Glutamatergic neuron (in vitro differentiated cells): ENCODE measurements at places on chromosomes 13 and 19. TPM values are rescaled to one million over a fixed set of nuclear protein-coding genes. Genes with fewer than 3 reads are reported as not detected.
A peak's percentile ranks its signal among the peaks of the same experiment; 100 is the strongest.

- no peak for DNase-seq
Measured at GRCh38 chr19:1551068-1552040, 16.8 kb downstream of the MEX3D start.

The RGL3 gene
- total RNA-seq = 0.66 TPM

DNA sequence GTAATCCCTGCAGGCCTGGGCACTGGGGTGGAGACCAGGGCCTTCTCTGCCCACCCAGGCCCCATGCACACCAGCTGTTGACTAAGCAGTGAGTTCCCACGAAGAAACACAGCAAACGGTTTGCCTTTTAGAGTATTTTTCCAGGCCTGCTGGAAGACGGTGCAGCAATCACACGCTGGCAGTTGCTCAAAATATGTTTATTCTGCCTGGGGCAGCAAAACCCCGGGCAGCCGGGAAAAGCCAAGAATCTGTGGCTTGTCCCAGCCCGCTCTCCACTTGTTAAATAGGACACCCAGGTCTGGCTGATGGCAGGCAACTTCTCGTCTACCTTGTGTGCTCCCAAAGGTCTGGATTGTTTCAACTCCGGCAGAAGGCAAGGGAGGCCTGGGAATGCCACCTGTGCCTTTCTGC is 40.8 kb downstream of the GGACT start:
- DNase-seq = no peak

DNA sequence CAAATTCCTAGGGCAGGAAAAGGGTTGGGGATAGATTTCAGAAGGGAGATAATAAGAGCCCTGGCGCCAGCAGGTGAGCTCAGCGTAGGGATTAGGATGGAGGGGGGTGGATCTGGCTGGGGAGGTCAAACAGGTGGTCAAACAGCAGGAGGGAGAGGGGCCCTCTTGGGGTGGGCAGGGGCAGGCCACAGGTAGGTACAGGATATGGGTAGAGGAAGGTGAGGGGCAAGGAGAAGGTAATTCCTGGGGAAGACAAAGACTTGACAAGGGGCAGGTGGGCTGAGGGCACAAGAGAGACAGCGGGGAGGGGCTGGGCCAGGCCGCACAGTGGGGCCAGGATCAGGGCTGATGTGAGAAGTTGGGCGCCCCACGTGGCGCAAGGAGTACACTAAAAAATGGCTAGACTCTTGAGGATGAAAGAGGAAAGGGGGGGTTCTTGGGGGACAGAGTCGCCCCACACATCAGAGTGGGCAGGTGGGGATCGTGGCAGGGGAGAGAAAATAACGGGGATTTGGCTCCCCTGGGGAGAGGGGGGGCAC is 713 bp downstream of the KRI1 start:
- DNase-seq = peak; percentile 61

DNA sequence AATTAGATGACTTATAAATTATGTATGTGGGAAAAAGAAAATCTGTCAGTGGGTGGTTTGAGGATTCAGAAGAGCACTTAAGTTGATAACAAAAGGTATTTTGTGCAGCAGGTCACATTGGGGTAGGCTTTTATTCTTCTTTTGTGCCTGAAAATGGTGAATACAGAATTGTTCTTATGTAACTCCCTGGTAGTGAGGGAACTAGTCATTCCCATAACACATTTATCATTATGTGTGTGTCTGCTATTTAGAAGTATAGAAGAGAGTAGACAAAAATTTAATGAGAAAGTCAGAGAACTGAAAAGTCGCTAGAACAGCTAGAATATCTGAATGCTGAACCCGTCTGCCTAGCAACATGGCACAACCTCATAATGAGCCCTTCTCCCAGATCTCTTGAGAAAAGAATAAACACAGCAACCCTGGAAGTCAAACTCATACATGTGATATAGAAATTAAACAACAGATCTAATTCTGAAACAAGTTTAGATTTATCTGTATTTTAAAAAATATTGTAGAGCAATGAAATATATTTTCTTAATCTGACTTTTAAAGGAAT is 111.8 kb upstream of the EDNRB start:
- DNase-seq = no peak

- peak; percentile 53 for DNase-seq
Measured at GRCh38 chr19:45177817-45178261, at the start of gene TRAPPC6A. TRAPPC6A (minus strand) TSS chr19:45178237; CDS start chr19:45178218, 19 bp downstream.

The RAVER1 gene
- 24.8 TPM for total RNA-seq

GRCh38 chr19:20162821-20163220 is 4.2 kb upstream of the ZNF486 start:
- no peak for DNase-seq

- DNase-seq = no peak
Measured at GRCh38 chr19:41225238-41226052, 6.4 kb downstream of the AXL start.

DNA sequence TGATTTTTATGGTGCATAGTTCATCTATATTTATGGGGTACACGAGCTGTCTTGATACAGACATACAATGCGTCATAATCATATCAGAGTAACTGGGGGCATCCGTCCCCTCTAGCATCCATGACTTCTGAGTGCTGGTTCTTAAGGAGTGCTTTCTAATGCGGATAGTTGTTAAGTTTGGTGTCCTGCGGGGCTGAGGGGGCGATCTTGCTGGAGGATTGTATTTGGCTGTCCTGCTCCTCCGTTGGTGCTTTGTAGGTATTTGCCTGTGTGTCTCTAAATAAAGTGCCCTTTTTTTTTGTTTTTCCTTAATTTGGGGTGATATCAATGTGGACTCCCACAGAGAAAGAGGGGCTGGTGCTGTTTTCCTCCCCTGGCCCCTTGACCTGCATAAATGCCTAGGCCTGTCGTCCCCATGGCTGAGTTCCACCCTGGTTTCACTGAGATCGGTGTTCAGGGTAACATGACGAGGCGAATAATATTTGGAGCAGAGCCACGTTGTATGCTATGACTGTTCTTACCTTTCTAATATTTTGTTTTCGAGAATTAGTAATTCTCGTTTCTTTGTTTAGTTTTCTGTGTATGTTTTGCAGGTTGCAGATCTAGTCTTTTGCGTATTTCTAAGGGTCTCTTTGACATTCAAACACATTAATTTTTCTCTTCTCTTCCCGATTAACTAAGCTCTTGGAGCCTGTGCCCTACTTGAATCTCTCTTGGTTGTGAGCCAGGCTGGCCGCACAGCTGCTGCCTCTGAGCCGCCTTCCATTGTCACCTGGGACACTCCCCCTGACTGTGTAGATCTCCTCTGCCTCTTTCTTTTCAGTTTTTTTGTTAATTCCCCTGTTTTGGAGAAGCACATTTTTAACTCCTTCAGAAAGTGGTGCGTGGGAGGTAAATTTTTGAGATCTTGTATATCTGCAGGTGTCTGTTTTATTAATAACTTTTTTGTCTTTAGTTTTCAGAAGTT is 100.3 kb downstream of the ARHGEF7 start:
- peak; percentile 52 for DNase-seq

DNA sequence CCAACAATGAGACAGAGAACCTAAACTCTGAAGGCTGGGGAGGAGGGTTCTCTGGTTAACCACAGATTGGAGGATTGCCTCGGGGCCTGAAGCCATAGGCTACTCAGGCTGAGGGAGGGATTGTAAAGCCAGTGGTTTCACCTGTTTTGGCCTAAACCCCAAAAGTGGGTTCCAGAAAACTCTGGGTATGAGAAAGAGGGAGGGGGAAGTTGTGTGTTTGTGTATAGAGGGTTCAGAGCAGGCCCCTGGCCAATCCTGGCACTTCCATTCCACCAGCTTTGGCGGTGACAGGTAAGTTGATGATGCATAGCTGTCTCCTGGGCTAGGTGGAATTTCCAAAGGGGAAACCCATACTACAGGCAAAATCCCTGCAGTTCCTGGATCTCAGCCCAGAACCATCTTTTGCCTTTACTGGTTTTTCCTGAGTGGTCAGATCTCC is 13.5 kb upstream of the CCDC97 start:
- DNase-seq = no peak

DNA sequence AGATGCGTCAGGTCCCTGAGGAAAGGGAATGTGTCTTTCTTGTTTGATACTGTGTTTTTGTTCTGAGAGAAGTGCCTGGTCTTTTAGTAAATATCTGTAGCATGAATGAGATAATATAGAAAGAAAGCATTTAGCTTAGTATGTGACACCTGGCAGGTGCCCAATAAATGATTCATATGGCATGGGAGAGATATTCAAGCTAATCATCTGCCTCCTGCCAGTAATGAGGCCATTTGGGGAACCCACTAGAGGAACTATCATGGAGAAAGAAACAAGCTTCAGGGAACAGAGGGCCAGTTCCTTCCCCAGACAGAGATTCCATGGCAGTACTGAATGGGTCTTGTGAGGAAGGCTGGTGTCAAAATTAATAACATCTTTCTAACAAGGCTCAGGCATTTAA is 603.9 kb downstream of the DCT start:
- no peak for DNase-seq

The CCDC9 gene
- total RNA-seq = 16.8 TPM

GRCh38 chr19:32677657-32678056 is 2.0 kb downstream of the RGS9BP start:
- DNase-seq = no peak

The DCLK1 gene
- total RNA-seq = 63.9 TPM

The C19orf81 gene
- 10.4 TPM for total RNA-seq

The EFNA2 gene
- total RNA-seq = 61.4 TPM

- peak; percentile 8 for DNase-seq
Measured at GRCh38 chr19:29530540-29531457, 5.0 kb downstream of the VSTM2B start.

DNA sequence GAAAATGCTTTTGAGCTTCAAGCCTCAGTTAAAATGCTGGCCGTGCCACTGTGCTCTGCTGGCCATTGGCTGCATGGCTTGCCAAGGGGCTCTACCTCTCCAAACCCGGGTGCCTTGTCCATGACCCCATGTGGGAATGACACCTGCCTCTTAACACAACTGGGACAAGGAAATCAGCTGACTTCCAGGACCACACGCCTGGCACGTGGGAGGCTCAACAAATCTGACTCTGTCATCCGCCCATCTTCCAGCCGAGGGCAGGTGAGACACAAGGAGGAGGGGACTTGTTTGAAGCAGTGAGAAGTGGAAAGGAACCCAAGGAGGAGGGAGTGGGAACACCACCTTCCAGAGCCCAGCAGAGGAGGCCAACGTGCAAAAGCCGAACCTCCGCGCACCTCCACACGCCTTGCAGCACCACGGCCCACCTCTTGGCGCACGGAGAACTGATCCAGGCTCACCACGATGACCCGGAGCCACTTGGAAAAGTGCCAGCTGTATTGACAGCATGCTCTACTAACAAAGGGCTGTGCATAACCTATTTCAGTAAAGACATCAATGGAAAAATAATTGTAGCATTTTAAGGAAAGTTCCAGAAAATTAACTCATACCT is 38.3 kb downstream of the COL4A1 start:
- no peak for DNase-seq

GRCh38 chr13:26758496-26759157 is 2.0 kb downstream of the GPR12 start:
- DNase-seq = no peak

- DNase-seq = no peak
Measured at GRCh38 chr19:27846944-27847343, 1366.0 kb downstream of the UQCRFS1 start.

The ZNF490 gene
- total RNA-seq = 8.0 TPM
